Stomach (tissue), 19 donors: ENCODE measurements at places on chromosomes 12 and 14. TPM values are rescaled to one million over a fixed set of nuclear protein-coding genes. Genes with fewer than 3 reads are reported as not detected.

DNA sequence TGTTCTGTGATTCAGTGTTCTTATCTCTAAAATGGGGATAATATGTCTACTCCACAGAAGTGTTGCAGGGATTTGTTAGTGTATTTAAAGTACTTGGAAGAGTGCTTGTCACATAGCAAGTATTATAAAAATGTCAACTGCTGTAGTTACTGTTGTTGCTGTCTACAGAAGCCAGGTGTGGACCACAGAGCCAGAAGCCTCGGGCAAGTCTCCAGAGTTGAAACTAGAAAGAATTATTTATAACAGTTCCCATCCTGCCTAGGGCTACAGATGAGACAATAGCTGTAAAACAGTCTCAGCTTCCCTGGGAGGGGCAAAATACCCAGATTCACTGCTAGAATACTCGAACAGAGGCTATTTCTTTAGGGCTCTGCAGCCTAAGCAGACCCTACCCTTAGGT, 55.4 kb upstream of the FUT8 start:
- no peak for DNase-seq

DNA sequence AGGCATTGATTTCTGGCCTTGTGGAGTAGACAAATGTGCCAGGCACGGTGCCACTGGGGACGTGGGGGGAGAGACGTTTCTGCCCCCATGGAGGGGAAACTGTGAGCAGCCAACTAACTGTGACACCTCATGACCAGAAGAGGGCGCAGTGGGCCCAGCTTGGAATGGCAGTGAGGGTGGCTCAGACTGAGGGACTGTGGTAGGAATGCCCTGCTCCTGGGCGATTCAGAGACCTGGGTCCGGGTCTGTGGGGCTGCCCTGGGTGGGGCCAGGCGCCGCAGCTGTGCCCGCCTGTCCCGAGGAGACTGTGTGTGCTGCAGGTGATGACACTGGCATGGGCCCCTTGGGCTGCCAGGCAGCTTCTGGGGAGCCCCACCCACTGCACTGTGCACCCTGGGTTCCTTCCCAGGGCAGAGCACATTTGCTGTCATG, 60.6 kb downstream of the SLC25A47 start:
- peak; percentile 77 for DNase-seq

- no peak for DNase-seq
Observed at GRCh38 chr12:29051221-29051620, 97.9 kb upstream of the FAR2 start.

- no peak for DNase-seq
Observed at GRCh38 chr12:45626965-45627364, 102.5 kb upstream of the ARID2 start.

GRCh38 chr14:68314642-68315041, 478.2 kb downstream of the ZFP36L1 start:
- no peak for DNase-seq

DNA sequence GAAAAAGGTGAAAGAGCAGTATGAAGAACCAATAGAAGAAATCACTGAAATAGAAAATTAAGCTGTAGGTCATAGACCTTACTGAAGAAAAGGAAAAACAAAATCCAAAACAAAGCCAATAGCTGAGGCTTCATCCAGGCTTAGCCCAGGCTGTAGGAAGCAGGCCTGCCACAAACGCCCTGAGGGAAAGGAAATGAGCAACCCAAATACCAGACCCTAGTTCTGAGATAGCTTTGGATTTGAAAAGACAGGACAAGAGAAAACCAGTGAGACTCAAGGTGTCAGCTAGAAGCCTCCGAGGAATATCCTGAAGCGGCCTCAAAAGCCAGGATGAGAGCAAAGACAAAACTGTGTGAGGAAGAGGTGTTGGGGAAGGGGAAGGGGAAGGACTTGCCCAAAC, 79.2 kb downstream of the FERMT2 start:
- DNase-seq: no peak

- no peak for DNase-seq
Observed at GRCh38 chr14:32590157-32590556, 261.1 kb downstream of the AKAP6 start.

DNA sequence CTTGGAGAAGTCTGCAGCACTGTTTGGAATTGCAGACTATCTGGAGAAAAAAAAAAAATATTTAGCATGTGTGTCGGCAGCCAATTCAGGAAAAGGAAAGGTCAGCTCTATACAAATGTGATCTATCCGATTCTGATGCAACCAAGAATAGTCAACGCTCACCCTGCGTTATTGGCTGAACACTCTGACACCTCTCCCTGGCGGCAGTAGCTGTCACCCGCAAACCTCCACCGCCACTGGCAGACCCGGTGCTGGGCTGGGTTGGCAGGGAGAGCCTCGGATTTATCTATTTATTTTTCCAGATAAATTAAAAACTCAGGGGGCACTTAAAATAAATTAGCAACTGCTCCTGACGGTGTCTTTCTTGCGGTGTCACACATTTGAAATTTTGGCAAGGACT, 409.7 kb downstream of the VRK1 start:
- DNase-seq: no peak

- DNase-seq: no peak
Observed at GRCh38 chr14:33842299-33842698, 108.6 kb downstream of the EGLN3 start.

GRCh38 chr12:132955094-132956010, 754 bp downstream of the ZNF605 start:
- peak; percentile 28 for DNase-seq

GRCh38 chr12:6088921-6089747, 35.3 kb downstream of the VWF start:
- DNase-seq: peak; percentile 76

DNA sequence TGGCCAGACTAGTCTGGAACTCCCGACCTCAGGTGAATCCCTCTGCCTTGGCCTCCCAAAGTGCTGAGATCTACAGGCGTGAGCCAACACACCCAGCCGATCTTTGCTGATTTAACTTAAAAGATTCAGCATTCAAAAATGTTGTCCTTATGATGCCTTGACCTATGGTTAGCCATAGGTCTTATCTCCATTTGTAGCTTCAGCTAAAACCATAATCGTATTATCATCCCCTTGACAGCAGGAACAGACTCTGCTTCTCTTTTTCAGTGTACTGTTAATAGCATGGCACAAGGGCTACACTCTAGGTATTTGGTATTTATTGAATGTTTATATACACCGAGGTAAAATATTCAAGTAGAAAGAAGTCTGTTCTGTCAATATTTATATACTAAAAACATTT, 15.3 kb downstream of the CCDC62 start:
- DNase-seq: no peak

DNA sequence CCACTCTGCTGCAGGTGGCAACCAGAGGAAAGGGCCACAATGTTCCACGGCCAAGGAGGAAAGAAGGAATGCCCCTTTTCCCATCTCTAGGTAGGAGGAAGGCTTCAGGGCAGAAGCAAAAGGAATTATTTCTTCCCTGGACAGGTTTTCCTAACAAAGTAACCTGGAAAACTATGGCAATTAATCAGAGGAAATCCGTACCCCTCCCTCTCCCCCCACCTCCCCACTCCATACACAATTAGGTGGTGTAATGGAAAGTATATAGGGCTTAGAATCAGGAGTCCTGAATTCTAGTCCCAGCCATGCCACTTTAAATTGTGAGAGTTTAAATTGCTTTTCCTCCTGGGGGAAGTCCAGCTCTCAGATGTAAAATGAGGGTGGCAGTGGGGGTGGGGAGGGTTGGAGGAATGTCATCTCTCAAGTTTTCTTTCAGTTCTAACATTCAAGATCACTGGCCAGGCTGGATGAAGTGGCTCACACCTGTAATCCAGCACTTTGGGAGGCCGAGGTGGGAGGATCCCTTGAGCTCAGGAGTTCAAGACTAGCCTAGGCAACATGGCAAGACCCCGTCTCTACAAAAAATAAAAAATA, 1.7 kb downstream of the DHH start:
- no peak for DNase-seq

- no peak for DNase-seq
Observed at GRCh38 chr14:37056473-37056872, 115.9 kb downstream of the SLC25A21 start.

DNA sequence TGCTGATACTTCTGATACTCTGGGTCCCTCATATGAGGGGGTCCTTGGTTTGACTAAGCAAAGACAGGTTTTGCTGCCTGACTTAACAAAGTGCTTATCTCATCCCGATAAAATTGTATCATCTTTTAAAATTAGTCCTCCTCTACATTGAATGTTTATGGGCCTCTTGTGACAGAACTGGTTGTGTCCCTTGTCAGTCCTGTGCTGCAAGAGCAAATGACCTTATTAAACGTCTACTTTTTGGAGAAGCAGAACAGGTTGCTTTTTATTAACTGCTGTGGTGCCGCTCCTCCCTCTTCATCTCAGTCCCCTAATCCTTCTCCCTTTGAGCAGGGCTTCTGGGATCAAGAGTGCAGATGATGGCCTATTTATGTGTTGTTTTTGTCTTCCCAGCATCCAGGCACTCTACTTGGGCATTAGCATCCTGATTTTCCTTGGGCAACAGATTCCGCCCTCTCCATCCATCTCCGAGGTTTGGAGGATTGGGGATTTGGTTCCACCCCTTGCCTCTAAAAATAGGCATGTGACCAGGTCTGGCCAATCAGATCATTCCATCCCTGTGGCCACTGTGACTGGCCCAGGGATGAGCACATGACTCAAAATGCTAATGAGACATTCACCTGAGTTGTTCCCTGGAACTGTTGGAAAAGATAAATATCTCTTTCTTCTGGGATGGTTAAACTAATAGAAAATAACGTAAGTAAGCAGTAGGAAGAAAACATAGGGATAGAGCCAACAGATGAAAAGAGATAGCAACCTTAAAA, 2.9 kb upstream of the DENR start:
- no peak for DNase-seq

- DNase-seq: no peak
Observed at GRCh38 chr12:117444781-117445180, 83.4 kb upstream of the NOS1 start.

DNA sequence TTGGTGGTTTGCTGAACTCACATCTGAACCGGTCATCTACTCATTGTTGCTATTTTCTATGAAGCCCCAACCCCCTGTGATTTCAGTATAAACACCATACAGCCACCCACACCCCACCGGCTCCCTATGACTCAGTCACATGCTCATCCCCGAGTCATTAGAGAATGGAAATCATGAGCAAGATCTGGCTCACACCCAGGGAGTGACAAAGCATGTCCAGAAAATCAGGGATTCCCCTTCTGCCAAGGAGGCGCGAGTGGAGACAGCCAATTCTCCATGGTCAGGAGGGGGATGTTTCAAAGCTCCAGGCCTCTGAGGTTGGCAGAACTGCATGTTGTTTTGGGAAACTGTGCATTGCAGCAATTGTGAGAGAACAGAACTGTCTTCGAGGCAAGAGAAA, 657.5 kb upstream of the TBX3 start:
- DNase-seq: peak; percentile 84

- no peak for DNase-seq
Observed at GRCh38 chr12:29756741-29757390, 26.9 kb downstream of the TMTC1 start.

DNA sequence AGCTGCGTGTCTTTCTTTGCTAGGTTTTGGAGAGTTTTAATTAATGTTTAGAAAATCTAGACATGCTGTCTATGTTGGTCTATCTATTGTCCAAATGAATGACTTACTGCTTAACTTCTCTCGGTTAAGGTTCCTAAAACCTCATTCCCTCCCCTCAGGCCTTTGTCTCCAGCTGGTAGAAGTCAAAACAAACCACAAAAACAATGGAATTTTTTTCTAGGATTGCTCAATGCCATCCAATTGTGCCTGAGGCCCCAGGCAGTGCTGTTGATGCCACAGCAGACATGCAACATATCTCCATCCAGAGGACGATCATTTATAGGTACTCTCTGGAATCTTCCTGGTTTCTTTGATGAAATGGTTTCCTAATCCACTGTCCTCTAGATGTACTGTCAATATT, 448.2 kb upstream of the TBX3 start:
- no peak for DNase-seq

DNA sequence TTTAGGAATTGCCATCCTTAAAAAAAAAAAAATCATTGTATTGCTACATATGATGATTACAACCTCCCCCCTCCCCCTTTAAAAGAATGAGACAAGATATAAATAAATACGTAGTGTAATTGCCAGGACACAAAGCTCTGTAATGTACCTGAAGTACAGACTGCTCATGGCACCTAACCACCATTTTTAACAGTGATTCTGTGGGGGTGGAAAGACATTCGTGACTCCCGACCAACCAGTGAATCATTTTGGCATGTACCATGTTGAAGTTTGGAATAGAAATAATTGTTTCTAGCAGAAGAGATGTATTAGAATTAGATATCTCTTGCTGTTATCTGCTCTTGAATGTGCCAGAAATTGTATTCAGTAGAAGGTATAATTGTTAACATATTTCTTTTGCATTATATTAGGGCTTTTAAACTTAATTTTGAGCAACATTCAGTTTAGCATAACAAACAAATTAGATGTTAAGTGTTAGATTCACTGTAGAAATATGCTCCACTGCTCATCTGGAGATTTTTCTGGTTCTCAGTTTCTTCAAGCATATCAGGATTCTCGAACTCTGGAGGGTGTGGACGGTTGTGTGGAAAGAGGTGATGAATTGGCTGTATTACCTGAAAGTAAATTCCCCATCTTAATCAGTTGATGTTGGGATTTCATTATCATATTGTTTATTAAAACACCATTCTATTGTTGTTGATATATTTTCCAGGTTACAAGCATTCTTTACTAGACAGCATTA, 31.1 kb downstream of the FRS2 start:
- DNase-seq: no peak

The RTN1 gene
- 10.6 TPM for total RNA-seq

The RNASE1 gene
- 51.6 TPM for total RNA-seq

The TMEM233 gene
- 0.18 TPM for total RNA-seq

The GZMH gene
- not detected for total RNA-seq

The WNT5B gene
- total RNA-seq: 7.0 TPM

The NFE2 gene
- total RNA-seq: 0.37 TPM

The HOXC9 gene
- total RNA-seq: not detected

The GRIP1 gene
- total RNA-seq: 8.0 TPM

The CYP46A1 gene
- total RNA-seq: not detected

The ARID2 gene
- total RNA-seq: 2.6 TPM

The SLC17A8 gene
- 0.29 TPM for total RNA-seq
